IPS DF 19.7 (cell line): ENCODE measurements at places on chromosomes 4 and X.

- DNase-seq = no peak
Observed at GRCh38 chrX:80420147-80420546, at the start of gene TENT5D. Gene TENT5D, plus strand, starts transcription at chrX:80420447. Its CDS starts 22,093 bp downstream, at chrX:80442540.

GRCh38 chr4:43842594-43842993 is 606.0 kb downstream of the KCTD8 start:
- no peak for DNase-seq

- DNase-seq = no peak
Observed at GRCh38 chr4:61201561-61201960, 1.4 kb downstream of the ADGRL3 start.

DNA sequence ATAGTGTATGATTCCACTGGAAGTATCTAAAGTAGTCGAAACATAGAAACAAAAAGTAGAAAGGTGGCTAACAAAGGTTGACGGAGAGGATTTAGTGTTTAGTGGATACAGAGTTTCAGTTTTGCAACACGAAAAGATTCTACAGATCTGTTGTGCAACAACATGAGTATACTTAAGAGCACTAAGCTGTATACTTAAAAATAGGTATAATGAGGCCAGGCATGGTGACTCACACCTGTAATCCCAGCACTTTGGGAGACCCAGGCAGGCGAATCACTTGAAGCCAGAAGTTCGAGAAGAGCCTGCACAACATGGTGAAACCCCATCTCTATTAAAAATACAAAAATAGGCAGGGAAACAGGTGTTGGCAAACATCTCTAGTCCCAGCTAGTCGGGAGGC is 7.9 kb upstream of the ATRX start:
- no peak for DNase-seq

- no peak for DNase-seq
Observed at GRCh38 chrX:68443155-68443868, 10.0 kb upstream of the OPHN1 start.

DNA sequence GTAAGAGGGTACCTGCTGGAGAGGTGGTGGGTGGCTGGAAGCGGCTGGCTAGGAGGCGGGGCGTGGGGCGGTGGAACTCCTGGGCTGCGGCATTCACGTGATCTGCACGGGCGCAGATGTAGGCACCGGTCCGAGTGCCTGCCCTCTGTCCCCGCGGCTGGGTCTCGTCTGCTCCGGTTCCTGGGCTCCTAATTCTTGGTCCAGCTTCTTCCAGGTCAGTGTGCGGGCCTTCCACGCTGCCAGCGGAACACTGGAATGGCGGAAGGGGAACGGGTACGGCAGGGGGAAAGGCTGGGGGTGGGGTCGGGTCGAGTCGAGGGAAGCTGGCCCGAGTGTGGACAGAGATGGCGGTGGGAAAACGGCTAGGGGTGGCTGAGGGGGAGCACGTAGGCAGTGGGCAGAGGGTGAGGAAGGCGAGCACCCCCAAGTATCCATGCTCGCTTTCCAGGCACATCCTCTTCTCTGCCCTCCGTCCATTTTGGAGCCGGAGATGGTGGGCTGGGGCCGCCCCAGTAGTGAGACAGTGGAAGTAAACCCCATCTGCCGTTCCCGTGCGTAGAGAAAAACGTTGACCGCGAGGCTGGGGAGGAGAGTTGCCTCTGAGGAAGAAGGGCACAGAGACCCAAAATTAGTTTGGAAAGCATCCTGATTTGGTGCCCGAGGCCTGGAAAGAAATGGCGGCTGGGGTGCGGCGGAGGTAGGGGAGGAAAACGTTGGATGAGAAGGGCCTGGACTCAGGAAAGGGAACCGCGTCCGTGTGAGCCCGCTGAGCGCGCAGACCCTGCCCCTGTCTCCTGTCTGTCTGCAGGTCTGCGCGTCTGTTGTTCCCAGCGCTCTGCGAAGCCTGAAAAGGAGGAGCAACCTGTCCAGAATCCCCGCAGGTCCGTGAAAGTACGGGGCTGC is at the start of gene TCEAL4:
TSS of gene TCEAL4 (plus strand) at position 105 of the 903 bp plus-strand sequence. CDS start 1,161 bp downstream, outside the sequence.
- DNase-seq = no peak

- no peak for DNase-seq
Observed at GRCh38 chr4:41668024-41668423, 80.5 kb downstream of the PHOX2B start.

GRCh38 chr4:6495736-6496135 is 23.3 kb upstream of the PPP2R2C start:
- no peak for DNase-seq

- DNase-seq = no peak
Observed at GRCh38 chr4:174012135-174012885, 271.2 kb downstream of the FBXO8 start.

DNA sequence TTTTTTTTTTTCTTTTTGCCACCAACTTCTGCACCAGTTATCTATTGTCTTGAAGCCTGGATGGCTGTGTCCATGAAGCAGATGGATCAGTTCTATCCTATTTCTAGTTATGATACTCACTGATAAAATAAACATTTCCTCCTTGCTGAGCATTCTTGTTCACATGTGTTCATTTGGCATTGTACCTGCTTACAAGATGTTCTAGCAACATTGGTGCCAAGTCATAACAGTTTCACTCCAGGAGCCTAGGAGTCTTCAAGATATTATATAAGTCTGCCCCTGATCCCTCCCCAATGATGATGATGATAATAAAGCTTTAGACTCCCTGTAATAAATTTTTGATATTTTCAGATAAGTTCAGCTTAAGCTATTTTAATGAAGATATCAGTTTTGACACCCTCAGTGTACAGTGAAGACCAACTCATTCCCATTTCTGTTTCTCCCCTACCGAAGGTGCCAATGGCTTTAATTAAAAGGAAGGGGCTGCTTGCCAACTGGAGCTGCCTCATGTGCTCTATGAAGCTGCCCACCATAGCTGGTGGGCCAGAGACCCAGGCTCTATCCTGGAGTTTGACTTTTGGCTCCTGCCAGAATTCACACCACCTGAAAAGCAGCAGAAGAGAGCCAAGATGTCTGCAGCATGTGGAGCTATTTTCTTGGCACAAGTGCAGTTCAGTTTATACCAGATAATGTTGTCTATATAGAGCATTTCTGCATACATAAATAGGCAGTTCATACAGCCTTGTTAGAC is 265.4 kb upstream of the TET2 start:
- DNase-seq = no peak

- DNase-seq = no peak
Observed at GRCh38 chrX:120282697-120283096, 28.6 kb downstream of the TMEM255A start.

DNA sequence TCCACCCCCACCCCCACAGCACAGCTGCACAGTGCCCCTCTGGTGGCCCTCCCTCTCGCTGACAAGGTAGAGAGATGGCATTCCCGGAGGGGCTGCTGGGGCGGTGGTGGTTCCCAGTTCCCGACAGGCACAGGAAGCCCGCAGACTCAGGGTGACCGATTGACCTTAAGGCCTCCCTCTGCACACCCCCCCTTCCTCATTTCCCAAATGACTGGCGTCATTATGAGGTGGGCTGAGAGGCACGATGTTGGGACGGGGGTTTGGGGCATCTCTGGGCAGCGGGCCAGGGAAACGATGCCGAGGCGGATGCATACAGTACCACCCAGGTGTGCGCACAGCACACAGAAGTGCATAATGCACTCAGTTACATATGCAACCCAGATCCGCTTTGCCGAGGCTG is 3.5 kb upstream of the TIMP1 start:
- no peak for DNase-seq
